Stimulated activated CD4-positive, alpha-beta T cell treated with anti-CD3 and anti-CD28 coated beads, Interleukin-4, amount 100 ng/mL, for 4 hours (primary cell): ENCODE measurements at places on chromosomes 5 and 9.

GRCh38 chr5:133286483-133286882 lies 234.7 kb downstream of the HSPA4 start:
- no peak for DNase-seq

GRCh38 chr9:108271646-108272348 lies 584.0 kb downstream of the ACTL7B start:
- no peak for DNase-seq

DNA sequence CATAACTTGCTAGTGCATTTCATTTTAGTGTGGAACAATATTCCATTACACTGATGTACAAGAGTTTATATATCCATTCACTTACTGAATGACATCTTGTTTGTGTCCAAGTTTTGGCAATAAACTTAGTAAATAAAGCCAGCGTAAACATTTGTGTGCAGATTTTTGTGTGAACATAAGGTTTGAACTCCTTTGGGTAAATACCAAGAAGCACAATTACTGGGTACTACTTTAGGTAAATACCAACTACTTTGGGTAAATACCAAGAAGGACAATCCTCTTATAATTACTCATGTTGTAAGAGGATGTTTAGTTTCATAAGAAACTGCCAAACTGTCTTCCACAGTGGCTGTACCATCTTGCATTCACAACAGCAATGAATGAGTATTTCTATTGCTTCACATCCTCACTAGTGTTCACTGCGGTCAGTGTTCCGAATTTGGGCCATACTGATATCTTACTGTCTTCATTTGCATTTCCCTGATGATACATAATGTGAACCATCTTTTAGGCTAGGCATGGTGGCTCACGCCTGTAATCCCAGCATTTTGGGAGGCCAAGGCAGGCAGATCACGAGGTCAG lies 2.3 kb upstream of the SYK start:
- no peak for DNase-seq

DNA sequence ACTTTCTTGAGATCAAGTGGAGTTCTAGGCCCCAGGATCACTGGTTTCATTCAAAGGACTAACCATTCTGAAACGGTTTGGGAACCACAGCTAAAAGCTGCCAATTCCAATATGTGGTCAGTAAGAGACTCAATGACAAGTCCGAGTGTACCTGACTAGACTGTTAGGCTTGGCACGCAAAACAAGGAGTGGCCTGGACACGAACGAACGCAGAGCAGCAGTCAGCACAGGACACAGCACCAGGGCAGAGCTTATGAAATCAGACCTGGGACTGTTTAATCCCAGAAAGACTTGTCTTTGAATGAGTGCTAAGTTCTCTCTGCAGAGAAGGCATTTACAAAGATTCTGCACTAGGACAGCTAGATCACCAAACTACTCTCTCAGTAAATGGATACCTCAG lies 213.8 kb downstream of the GAPVD1 start:
- DNase-seq = no peak

- no peak for DNase-seq
Measured at GRCh38 chr9:95615246-95615645, 98.5 kb upstream of the PTCH1 start.
